ENCODE measurements at places on chromosomes 3 and 15.

- no peak for DNase-seq
Observed at GRCh38 chr3:60308808-60309207, 942.4 kb downstream of the FHIT start.

- no peak for DNase-seq
Observed at GRCh38 chr3:197300361-197300760, 1.9 kb upstream of the DLG1 start.

GRCh38 chr3:24343084-24343783, 151.4 kb downstream of the THRB start:
- DNase-seq, result no peak

- DNase-seq, result no peak
Observed at GRCh38 chr3:193621127-193621526, 28.1 kb downstream of the OPA1 start.

DNA sequence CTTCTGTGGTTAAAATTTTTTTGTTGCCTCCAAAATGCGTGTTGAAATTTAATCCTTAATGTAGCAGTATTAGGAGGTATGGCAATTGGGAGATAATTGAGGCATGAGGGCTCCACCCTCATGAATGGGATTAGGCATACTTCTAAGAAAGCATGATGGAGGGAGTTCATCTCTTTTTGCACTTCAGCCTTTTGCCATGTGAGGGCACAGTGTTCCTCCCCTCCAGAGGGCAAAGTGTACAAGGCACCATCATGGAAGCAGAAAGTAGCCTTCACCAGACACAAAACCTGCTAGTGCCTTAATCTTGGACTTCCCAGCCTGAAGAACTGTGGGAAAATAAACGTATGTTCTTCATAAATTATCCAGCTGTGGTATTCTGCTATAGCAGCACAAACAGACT, 429.5 kb downstream of the ZIC1 start:
- no peak for DNase-seq

GRCh38 chr15:28033443-28033842, 65.7 kb downstream of the OCA2 start:
- DNase-seq, result no peak

GRCh38 chr3:139634111-139634635, 43.6 kb downstream of the NMNAT3 start:
- DNase-seq, result no peak

GRCh38 chr3:186959029-186959624, 28.8 kb downstream of the ST6GAL1 start:
- DNase-seq, result no peak

DNA sequence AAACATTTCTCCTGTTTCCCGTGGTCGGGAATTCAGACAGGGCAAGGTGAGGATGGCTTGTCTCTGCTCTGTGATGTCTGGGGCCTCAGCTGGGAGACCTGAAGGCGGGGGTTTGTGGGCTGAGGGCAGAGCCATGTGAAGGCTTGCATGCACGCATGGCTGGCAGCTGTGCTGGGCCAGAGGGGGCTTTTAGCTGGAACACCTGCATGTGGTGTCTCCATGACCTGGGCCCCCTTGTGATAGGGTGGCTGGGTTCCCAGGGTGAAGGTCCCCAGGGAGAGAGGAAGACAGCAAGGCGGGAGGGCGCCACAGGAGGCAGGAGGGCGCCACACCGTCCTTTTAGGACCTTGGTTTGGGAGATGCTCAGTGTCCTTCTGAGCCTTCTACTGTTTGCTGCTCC, 101.6 kb upstream of the PRR23E start:
- DNase-seq, result no peak

DNA sequence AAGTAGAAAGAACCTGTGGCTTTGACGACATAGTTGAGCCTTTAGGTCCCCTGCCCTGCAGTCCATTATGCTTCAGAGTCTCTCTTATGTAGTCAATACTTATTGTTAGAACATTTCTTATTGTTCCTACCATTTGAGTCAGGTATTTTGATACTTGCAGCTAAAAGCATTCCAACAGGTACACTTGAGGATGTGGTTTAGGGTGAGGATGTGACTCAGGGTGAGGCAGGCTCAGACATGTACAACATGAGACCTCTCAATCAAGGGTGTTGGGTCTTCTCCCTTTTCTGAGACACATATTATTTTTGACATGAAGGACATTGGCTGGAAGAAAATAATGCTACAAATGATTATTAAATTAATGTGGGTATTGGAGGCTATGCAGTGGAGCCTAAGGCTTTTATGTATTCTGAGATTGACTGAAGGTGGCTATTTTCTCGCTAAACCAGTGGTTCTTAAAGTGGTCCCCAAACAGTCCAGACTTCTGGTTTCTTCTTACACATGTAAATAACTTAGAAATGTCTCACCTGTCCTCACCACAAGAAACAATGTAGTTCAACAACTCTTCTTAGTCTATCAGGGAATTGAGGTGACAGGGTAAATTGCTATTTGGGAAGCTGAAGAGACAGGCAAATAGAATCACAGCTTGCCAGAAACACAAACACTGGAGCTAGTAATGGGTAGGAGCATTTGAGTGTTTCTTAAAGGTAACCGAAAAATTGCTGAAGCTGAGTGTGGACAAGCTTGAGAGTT, 135.5 kb upstream of the ZPLD1 start:
- no peak for DNase-seq

DNA sequence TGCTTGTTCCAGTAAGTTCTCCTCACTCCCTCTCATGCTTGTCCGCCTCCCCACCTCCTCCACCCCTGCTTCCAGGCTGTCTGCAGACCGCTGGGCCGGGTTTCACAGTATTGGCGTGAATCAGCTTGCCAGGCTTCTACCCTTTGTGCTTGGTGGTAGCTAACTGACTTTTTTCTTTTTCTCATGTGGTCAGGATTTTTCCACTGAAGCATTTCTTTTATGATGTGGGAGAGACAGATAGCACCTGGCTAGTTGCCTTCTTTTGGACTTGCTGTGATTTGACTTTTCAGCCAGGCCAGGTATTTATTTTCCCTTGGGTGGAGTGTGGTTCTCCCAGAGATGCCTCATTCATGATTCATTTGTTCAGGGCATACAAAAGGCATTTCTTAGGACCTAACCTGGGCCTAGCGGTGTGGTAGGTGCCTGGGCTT, 60.6 kb downstream of the ST6GAL1 start:
- no peak for DNase-seq

DNA sequence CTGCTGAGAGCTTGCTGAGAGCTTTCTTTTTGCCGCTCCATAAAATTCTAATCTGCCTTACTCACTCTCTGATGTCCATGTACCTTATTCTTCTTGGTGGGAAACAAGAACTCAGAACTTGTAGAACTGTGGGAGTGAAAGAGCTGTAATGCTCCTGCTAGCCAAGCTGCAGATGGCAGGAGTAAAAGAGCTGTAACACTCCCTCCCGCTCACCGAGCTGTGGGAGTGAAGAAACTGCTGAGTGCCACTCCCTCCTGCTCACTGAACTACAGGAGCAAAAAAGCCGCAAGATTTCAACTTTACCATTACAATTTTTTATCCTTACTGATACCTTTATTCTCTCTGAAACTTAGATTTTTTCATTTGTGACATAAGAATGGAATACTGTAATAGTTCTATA, 199.1 kb downstream of the SI start:
- DNase-seq, result no peak

DNA sequence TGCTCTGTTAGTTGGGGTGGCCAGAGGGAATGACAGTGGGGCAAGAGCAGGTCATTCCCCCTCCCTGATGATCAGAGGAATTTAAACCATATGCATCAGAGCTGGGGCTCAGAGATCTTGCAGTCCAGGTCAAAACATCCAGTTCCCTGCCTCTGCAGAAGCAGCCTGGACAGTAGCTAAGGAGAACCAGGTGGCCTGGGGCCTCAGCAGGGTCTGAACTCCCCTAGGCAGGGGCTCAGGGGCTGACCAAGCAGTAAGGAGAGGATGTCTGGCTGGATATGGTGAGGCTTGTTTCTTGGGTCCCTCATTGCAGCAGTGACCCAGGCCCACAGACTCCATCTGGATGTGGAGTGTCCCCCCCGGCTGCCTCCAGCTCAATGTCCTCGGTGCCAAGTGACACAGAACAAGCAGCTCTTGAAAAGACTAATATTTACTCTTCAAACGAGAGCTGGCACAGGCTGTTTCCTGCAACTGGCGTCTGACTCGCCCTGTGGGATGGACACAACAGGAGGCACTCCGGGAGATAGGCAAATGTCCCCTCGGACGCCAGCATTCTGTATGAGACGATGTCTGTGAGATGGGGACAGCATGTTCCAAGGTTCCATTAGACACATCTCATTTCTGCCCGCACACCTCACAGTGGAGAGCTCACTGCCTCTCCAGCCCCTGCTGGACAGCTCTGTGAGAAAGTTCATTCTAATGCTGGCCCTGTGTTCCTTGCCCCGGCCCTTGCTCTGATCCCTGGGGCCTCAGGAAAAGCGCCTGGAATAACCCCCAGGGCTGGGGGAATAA, 37.1 kb downstream of the SEC22C start:
- DNase-seq, result no peak

GRCh38 chr3:32480604-32481003, 22.0 kb downstream of the CMTM6 start:
- DNase-seq, result no peak

DNA sequence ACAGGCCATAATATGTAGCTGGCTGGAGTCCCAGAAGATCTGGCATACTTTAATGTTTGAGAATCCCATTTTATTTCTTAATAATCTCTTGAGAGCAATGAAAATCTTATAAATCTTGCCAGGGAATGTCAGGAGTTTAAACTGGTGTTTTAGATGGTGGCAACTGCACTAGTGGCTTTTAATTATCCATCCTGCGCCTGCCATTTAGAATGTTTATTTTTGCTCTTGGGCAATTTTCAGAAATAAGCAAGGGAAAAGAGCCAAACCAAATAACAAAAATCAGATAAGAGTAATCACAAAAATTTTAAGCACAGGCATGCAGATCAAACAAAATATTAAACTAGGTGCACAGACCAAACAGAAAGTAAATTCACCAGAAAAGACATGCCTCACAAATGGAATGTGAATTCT, 41.9 kb upstream of the UBP1 start:
- DNase-seq, result no peak

DNA sequence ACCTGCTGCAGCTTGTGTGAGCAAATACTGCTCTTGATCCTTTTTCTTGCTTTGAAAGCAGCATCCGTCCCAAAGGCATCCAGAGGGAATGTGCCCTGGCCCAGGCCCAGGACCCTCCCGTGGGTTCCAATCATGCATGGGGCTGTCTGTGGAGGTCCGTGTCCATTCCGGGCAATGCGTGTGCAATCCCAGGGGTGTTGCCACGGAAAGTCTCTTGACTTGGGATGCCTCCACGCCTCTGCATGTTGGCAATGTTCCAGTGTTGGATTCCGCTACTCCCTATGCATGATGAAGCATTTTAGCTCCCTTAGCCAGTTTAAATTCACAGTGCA, 105.7 kb downstream of the SNRPN start:
- DNase-seq, result no peak

DNA sequence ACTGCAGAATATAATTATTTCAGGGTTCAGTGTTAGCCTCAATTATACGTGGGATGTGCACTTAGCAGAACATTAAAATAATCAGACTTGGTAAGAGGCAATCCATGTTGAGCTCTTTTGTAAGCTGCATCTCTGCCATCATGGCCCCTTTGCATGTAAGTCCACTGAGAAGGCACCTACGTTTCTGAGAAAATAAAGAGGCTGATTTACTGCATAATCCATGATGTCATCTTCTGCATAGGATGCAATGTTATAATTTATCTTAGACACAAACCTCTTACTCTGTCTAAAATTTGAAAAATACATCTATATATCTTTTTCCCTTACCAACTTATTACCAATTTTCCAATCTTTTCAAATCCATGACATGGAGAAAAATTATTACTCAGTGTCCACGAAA, 1294.7 kb downstream of the ZPLD1 start:
- no peak for DNase-seq

DNA sequence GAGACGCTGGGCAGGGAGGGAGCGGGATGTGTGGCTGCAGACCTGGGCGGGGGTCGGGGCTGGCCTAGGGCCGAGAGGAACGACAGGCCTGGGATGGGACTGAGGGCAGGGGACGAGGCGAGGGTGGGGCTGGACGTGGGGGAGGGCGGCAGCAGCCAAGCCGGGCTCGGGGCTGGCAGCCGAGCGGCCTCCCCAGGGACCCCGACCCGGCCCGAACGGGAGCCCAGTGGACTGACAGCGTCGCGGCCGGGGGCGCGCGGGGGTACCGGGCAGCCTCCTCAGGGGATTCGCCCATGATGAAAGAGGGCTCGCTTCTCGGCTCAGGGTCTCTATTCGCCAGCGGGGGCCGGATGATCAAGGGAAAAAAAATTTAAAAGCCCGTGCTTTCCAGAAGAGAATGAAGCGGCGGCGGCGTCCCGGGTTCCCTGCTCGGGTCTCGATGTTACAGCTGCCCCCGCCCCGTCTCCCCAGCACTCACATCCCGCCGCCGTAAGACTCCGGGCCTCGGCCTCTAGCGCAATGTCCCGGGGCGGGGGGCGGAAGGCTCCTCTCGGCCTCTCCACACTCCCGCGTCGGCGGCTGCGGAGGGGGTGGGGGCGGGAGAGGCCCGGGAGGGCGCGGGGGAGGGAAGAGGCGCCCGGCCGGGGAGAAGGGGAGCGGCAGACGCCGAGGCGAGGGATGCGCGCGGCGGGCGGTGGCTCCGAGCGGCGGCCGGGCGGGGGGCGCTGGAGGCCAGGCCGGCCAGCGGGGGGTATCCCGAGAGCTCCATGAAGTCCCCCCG, 4.3 kb downstream of the PTH1R start:
- DNase-seq, result no peak

- no peak for DNase-seq
Observed at GRCh38 chr3:59775106-59775505, 725.3 kb upstream of the CFAP20DC start.

GRCh38 chr15:100769975-100770340, 109.7 kb upstream of the ALDH1A3 start:
- no peak for DNase-seq

GRCh38 chr3:99330924-99331532, 307.4 kb upstream of the COL8A1 start:
- DNase-seq, result no peak

DNA sequence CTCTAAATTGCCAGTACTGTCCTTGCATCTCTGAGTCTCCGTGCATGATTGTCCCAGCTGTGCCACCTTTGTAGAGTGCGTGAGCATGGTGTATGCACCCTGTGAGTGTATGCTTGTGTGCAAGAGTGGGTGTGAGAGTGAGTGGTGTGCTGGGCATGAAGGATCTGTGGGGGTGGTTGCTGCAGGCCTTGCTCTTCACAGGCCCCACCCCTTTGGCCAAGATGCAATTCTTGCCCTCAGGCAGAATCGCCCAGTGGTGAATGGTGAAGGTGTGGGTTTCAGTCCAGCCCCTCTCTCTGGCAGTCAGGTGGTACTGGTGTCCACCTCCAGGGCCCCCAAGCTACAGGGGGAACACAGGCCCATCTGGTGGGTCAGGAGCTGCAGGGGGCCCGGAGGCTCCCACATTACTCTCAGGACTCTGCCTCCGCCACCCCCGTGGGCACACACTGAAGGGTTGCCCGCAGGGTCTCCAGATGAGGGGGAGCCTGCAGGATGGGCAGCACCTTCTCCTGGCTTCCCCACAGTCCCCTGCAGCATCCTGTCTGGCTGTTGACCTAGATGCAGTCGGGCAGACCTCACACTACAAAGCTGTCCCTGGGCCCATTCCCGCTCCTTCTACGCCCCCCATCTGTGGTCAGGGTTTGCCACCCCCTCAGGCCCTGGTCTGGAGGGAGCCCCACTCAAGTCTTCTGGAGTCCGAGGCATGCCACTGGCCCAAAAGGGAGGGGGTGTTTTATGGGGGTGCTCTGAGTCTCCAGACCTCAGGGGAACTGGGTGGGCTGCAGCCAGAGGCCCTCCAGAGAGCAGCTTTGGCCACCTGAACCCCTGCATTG, 8.3 kb upstream of the ROPN1B start:
- no peak for DNase-seq

All from stimulated activated CD4-positive, alpha-beta T cell treated with anti-CD3 and anti-CD28 coated beads, Interleukin-4, amount 100 ng/mL, for 4 hours (primary cell).